ENCODE measurements at places on chromosomes 4 and X.

- DNase-seq, result no peak
These were observed 169.0 kb downstream of the CORIN start for GRCh38 chr4:47668810-47669408.

DNA sequence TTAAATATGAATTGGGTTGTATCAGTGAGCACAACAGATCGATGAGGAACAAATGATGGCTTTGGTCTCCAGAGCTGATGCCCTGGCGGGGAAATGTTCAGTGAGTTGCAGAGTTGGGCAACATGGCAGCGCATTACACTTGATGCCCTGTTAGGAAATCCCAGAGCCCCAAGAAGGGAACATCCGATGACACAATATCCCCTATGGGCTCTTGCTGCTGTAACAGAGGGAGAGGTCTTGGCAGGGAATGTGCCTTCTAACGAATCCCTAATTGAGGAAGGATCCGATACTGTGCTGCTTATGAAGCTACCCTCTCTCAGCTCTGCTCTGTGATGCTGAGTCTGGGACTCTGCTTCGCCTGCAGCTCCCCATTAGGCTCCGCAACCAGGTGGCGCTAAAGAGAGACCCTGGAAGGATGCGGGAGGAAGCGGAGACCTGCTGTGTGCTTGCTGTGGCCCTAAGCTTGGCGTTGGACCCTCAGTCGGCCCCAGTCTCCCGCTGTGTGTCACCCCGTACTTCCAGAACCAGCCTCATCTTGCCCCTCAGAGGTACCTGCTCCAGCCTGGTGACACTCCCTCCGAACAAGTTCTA is 38.9 kb downstream of the PDHA1 start:
- no peak for DNase-seq

DNA sequence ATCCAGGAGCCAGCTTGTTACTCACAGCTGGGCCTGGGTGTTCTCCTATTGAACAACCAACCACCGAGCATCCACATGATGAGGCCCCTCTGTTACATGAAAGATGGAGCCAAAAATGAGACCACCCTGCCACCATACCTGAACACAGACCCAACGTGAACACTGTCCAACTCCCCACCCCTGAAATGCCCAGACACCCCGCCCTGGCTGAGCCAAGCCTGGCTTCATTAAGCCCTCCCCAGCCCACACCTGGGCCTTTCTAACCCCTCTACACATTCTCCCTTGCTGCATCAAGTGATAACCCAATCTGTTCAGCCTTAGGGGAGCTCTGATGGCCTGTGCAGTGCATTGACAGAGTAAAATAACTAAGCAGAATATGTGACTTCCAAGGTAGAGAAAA is 80.7 kb downstream of the EVC start:
- no peak for DNase-seq

DNA sequence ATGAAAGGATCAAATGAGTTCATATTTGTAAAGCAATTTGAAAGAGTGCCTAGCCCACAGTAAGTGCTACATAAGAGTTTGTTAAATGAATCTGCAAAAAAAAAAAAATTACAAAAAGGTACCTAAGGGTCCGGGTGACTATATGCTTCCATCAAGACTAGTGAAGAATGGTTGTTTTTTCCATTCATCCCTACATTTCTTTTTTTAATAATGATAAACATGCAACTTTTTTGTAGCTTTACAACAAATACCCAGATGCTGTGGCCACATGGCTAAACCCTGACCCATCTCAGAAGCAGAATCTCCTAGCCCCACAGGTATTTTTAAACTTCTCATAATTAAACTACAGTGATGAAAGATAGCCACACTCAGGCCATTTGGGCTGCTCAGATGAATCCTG is 4.3 kb downstream of the SPP1 start:
- DNase-seq, result no peak

DNA sequence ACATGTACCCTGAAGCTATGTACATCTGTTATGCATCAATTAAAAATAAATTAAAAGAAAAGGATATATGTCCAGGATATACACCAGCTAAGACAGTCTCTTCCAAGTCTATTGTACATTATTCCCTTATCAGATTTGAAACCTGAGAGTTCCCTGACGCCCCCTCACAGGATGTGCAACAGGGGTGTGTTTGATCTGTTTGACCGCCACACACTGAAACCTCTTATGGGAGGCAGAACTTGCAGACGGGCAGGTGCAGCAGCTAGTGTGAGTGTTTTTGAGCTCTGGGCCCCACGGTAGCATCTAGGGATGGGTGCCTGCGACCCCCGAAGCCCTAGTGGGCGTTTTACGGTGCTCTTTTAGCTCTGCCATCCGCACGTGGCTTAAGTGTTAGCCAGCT is 4.7 kb downstream of the XG start:
- DNase-seq, result no peak

- DNase-seq, result no peak
These were observed 21.7 kb upstream of the SPP1 start for GRCh38 chr4:87953826-87954225.

DNA sequence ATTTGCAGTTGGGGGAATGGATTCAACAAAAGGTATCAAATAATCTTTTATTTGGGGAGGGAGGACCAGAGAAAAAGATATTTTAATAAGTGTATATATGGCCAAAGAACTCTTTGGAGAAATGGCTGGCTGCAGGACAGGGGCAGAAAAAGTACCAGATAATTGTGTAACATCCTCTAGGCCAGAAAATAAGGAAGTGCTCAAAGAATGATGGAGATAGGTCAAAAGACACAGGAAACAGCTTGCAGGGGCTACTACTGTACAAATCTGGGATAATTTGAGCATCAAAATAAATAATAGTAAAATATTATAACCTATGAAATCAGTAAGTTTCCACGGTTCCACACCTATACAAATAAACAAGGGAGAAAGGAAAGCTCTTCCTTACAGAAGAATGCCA is 34.8 kb downstream of the KLHL5 start:
- no peak for DNase-seq

DNA sequence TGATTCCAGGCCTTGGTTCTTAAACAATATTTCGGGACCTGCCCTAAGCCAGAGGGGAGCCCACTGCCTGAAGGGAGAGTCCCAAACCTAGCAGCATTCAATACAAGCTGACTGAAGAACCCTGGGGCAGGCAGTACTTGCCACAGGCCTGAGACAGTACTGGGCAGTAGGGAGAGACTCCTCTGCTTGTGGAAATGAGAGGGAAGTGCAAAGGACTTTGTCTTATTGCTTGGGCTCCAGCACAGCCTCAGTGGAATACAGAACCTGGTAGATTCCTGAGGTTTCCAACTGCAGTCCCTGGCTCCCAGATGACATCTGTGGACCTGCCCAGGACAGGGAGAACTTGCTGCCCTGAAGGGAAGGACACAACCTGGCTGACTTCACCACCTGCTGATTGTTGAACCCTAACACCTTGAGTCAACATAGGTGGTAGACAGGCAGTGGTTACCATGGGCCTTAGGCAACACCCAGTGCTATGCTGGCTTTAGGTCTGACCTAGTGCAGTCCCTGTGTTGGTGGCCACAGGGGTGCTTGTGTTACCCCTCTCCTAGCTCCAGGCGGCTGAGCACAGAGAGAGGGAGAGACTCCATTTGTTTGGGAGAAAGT is 20.3 kb upstream of the ABCG2 start:
- DNase-seq, result no peak

GRCh38 chr4:48042979-48043461 is 26.4 kb downstream of the NIPAL1 start:
- DNase-seq, result no peak

GRCh38 chr4:17664755-17665154 is 50.3 kb downstream of the MED28 start:
- no peak for DNase-seq

DNA sequence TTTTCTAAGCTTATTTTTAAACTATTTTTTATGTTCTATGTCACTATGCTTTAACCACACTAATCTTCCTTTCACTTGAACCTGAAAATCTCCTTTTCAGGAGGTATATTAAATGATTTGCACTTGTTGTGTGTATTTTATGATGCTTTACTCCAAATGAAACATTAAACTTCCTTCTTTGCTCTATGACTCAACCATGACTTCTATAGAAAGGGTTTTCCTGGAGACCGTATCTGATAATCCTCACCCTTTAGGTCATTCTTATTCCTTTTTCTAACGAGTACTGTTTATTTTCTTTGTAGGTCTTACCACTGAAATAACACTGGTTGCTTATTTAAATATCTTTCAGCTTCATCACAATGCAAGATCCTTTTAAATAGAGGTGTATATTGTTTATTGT is 1163.2 kb downstream of the PCDH18 start:
- no peak for DNase-seq

GRCh38 chrX:34140816-34141215 is 8.7 kb upstream of the FAM47A start:
- DNase-seq, result no peak

Data from NCI-H187 (cell line).